ENCODE measurements at places on chromosomes 1 and 21.

DNA sequence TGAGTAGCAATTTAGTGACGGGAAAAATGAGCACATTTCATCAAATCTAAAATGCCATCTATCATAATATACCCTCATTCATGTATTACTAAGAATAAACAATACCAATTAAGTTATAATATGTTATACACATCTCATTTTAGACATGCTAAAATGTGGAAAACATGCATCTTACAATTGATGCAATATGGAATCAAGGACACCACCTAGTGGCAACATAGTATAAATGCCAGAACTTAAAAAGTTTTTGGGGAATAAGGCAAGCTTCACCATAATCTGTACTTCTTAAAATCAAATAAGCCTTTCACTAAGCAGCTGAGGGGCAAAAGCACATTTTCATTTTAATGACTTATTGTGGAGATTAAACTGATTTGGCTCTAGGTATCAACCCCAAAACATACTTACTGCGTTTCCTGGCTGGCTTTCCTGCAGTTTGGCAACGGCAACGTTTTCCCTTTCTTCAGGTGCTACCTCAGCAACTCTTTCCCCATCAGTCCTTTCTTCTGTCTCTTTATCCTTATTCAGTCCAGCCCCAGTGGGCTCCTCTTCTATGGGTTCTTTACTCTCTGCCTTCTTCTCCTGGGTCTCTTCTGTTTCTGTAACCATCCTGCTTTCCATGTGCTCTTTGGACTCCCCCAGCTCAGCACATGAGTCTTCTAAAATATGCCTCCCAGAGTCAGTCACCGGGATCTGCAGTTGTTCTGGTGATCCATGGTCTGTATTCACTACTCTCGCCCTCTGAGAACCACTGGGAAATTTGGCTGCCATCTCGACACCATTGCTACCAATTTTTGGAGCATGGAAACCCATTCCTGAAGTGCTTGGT lies 11.4 kb downstream of the SDE2 start:
- no peak for DNase-seq

DNA sequence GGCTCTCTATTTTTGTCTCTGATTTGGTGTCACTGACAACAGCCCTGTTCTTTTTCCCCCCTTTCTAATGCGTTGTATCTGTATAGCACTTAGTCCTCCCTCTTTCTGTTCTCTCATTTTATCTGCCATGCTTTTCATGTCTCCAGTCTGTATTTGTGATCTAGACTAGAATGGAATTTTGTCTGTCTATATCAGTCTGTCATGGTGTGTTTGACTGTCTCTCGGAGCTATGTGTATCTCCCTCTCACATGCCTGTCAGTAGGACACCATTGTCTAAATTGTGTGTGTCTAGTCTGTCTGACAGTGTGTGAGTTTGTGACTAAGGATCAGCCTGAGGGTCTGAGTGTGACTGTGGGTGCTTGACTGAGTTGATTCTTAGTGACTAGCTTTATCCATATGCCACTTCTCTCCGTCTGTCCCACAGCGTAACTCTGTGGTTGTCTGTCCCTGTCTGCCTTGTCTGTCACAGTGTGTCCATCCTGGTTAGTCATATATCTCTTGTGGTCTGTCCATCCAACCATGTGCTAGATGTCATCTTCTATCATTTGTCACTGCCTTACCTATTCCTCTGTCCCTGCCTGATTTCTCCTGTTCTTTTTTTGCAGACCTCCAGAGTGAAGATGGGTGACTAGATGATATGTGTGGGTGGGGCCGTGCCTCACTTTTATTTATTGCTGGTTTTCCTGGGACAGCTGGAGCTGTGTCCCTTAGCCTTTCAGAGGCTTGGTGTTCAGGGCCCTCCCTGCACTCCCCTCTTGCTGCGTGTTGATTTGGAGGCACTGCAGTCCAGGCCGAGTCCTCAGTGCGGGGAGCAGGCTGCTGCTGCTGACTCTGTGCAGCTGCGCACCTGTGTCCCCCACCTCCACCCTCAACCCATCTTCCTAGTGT lies 1.4 kb upstream of the B4GALT2 start:
- DNase-seq, result no peak

DNA sequence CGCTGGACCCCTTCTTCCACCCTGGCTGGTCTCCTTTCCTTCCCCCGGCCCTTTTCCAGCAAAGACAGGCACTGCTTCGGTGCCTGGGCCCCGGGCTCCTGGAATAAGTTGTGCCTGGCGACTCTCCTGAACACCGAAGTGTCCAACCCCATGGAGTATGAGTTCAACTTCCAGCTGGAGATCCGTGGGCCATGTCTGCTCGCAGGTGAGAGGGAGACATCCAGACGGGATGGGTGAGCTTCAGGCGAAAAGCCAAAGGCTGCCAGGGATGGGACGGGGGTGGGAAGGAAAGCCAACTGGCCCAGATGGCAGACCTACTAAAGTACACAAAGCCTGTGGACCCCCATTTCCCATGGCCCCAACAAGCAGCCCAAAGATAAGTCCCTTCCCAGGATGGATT lies 26.8 kb downstream of the VWA5B1 start:
- no peak for DNase-seq

- DNase-seq, result no peak
Measured at GRCh38 chr1:9688599-9688998, 37.1 kb downstream of the PIK3CD start.

GRCh38 chr1:246029616-246030015 lies 477.5 kb downstream of the SMYD3 start:
- no peak for DNase-seq

DNA sequence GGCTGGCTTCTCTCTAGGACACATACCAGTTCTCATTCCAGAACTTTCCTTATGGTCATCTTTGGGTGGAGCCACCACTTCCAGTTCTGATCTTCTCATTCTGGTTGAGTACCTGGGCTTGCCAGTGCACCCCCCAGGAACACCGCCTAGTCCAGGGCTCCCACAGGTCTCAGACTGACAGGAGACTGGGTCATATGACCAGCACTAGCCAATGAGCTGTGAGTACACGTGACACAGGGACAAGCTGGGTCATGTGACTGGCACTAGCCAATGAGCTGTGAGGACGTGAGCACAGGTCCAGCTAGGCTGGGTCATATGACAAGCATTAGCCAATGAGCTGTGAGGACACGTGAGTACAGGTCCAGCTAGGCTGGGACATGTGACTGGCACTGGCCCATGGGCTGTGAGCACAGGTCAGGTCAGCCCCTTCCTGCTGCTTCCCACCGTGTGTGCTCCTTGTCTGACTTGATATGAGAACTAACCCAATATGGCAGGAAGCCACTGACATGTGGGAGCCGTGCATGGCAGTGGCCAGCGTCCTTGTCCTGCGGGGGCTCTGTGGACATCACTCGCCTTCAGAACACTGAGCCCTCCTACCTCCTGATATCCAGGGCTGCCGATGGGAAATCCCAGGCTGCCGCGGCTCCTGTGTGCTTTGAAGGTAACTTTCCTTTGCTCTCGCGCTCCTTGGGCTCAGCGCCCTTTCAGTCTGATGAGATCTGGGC lies 22.7 kb downstream of the KRTAP10-1 start:
- no peak for DNase-seq

DNA sequence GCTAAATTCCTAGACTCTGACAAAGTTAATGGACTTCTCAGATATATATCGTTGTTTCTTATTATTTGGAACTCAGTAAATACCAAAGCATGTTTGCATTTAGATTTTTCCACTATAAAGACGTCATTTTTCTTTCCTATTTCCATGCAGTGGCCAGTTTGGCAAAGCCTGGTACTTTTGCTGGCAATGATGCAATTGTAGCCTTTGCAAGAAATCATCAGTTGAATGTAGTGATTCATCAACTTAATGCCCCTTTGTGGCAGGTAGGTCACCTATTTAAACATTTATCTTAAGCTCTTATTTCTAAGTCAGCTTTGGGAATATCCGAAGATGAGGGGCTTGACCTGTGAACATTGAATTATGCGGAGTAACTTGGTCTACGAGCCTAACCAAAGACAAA lies 12.0 kb downstream of the OTUD3 start:
- no peak for DNase-seq

DNA sequence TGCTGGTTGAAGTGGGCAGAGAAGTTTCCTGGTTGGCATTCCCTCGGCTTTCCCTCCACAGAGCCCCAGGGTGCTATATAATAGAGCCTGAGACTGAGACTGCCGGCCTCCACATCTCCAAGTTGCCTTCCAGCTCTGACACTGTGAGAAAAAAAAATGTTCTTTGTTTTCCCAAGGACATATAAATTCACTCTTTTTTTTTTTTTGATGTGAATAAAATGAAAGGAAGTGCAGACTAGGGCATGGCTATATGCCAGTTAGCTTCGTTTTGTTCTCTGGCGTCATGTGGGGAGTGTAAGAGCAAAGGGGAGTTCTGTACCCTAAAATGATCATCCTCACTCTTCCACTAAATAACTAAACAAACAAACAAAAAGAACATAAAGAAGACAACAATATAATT lies 101.6 kb downstream of the TNFSF18 start:
- DNase-seq, result no peak

DNA sequence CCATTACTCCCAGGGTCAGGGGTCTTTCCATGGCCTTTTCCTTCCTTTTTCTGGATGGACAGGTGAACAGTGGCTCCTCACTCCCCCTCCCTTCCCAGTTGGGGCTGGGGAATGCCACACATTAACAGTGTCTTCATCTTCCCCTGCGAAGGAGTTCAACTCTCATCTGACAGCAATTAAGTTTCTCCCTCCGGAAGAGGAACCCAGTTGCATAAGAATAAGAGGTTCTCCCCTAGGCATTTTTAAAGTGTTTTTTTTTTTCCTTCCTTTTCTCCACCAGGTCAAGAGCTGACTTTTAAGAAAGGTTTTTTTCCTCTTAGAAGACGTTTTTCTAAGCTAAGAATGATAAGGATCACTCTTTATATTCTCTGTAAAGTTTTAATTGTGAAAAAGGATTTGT lies 42.3 kb upstream of the FASLG start:
- DNase-seq, result no peak

DNA sequence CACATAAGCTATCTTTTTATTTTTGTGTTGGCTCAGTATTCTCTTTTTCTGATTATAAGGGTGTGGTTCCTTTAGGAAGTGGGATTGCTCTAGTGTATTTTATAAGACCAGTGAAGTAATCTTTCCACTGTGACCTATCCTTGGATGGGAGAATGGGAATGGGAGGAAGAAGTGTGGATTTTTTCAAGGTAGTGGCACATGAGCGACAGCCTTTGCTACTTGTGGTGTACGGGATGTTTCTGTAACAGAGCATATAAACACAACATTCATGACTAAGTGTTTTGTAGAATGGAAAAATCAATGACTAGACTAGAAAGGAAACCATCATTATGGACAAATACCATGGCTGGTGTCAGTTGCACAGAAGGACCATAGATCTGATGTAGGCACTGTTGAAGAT lies 209.6 kb downstream of the GIPC2 start:
- no peak for DNase-seq

- DNase-seq, result peak; percentile 41
Measured at GRCh38 chr1:77126307-77126706, 92.9 kb downstream of the PIGK start.

- DNase-seq, result no peak
Measured at GRCh38 chr1:170707117-170707516, 43.2 kb downstream of the PRRX1 start.

- no peak for DNase-seq
Measured at GRCh38 chr1:245172026-245172425, 17.2 kb downstream of the KIF26B start.

GRCh38 chr1:45543581-45544417 lies 6.8 kb upstream of the AKR1A1 start:
- DNase-seq, result peak; percentile 73

DNA sequence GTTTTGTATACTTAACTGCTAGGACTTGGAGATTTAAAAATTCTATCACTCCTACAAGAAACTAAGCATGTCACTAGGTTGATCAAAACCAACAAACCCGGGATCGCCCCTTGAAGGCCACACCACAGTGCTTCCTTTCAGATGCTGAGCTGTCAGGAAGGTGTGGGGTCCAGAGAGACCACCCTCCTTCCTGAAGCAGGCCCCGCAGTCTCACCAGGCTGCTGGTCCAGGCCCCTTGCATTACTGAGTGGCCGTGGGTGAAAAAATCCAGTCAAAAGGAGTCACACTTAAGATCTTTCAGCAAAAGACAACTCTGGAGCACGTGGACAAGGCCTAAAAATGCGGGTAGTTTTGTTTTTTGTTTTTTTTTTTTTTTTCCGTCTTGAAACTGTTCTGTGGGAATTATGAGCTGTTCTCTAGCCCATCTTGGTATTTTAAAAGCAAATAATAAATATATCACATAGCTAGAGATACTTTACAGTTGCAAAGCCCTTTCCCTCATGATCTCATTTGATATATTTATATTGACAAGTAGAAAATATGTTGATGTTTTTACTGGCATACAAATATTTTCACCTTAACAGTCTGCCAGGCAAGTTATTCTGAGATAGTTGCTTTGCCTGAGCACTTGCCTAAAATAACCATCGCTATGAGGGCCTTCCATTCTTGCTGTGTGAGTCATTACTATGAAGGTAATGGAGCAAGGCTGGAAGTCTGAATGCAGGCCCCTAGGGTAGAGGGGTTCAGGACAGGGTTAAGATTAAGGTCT lies 73.1 kb upstream of the EDEM3 start:
- DNase-seq, result no peak

GRCh38 chr1:19432943-19433718 lies 52.2 kb downstream of the CAPZB start:
- no peak for DNase-seq

GRCh38 chr21:30102871-30103270 lies 63.7 kb downstream of the CLDN17 start:
- no peak for DNase-seq

DNA sequence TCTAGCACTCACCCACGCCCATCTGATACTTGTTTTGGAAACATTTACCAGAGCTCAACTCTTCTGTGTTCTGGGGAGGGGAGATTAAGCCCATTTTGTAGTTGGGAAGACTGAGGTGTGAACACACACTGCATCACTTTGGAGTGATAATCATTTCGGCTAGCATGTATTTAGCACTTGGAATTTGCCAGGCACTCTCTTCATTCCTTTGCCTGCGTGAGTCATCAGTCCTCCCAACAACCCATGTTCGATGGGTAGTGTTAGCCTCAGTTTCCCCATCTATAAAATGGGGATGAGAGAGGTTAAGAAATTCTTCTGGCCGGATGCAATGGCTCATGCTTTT lies 182.8 kb upstream of the TMEM51 start:
- DNase-seq, result no peak

DNA sequence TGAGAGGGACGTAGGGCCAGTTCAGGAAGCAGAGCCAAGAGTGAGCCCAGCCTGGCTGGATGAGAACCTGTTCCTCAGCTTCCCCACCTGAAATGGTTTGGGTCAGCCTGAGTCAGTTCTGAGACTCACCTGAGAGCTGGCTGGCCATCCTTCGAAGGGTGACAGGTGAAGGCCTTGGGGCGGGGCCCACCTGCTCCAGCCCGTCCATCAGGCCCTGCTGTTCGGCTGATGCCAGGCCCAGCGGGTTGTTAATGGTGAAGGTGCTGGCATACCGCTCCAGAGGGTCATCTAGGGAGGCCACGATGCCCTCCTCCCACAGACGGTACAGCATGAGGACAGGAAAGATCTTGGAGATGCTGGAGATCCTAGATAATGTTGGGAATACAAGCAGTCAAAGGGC lies 14.1 kb downstream of the LACTBL1 start:
- no peak for DNase-seq

- no peak for DNase-seq
Measured at GRCh38 chr1:245225322-245226202, 70.8 kb downstream of the KIF26B start.
